ENCODE measurements at places on chromosomes 1 and 21.

DNA sequence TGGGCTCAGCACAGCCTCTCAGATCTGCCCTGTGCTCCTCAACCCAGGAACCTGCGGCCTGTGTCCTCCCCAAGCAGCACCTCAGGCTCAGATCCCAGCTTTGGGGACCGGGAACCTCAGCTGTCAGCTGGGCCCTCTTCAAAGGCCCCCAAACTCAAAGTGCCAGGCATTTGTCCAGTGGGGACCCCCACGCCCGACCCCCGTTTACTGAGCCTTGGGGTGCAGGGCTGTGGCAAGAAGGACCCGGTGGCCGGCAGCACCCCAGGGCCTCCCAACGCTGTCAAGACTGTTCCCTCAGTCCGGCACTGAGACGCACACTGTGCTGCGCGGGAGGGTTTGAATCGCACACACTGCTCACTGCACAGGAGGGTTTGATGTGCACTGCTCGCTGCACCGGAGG, 35.0 kb downstream of the MORN1 start:
- DNase-seq = no peak

DNA sequence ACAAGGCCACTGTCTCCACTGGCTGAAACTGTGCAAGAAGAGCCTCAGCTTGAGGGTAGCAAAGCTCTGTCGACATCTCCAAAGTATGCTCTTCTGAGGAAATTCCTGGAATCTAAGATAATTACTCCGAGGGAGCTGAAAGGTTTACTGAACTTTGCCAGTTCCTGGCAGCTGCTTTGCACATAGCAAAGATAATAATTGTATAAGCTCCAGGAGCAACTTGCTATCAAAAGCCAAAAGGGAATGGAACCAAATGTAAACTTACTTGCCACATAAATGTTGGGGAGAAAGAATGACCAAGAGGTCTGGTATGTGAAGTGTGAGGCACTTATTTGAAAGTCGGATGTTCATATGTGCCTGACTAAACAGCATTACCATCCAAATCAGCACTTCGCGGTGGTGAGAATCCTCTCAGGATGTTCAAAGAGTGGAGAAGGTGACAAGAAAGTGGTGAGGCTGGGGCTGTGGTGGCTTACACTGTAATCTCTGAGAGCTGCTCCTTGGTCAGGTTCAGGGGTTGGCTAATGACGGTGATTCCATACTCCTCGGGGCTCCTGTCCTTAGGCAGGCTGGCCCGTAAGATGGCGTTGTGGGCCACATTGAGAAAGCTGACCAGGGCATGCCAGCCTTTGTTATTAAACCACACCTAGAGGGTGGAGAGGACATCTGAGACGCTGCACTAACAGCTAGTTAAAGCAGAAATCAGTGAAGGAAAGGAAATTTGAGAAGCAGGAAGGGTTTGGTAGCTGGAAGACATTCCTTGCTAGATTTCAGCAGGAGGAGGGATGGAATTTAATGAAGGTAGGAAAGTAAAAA, 100.0 kb downstream of the ABCA4 start:
- DNase-seq = no peak

DNA sequence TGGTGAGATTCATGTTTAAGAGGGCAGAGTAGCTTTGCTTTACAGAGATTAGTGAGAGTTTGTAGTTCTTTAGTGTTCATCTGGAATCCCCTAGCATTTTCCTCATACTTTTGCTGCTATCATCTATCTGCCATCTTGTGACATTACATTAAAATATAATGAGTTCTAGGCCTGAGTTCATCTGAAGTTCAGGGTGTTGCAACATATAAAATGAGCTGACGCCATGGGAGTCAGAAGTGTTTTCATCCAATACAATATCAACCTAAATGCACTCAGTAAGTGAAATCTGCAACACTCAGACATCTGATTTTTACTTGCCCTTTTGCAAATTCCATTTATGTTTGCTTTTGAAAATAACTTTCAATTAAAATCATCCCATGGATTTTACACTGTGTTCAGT, 153.8 kb downstream of the NTNG1 start:
- no peak for DNase-seq

DNA sequence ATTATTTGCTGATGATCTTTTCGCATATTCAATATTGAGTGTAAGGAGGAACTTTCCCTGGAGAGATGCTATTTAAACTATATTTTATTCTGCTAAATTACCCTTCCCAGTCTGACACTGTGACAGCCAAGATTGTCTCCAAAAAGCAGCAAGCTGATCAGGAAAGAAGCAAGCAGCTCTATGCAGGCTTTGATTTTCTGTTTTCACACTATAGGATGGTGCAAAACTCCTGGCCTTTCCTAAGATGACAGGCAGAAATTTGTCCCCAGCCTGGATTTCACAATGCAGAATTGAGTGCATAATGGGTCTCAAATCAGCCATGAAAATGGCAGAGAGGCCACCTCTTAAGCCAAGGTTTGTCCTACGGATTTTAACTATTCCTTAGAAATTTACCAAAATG, 1.1 kb downstream of the SGIP1 start:
- no peak for DNase-seq

DNA sequence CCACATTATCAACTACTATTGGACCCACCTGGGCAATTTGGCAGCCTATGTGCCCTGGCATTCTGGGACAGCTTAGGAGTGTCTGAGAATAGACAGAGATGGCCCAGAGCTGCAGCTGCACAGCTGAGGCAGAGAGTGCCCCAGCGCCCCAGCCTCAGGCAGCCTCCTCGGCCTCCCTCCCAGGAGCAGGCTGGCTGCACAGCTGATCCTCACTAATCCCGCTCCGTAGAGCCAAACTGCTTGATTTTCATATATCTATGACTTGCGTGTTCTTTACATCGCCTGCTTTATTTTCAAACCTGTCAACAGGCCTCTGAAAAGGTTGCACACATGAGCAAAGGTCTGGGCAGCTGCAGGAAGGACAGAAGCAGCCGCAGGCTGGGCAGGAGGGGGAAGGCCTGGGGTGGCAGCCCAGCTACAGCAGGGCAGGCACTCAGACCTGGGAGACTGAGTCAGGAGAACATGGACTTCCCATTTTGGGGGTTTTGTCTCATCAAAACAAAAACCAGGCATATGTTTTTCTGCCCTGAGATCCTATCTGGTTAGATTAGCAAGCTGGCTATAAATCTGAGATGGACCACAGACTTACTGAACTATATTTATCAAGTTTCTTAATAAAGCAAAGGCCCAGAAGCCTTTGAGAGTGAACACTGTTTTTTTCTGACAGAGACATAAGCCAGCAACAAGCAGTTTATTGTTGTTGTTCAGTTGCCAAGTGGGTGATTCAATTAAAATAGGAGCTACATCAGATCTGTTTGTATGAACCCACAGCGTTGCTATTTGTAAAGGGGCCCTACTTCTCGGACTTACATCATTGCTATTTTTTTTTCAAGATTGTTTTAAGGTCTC, 301.8 kb upstream of the DUSP10 start:
- no peak for DNase-seq

DNA sequence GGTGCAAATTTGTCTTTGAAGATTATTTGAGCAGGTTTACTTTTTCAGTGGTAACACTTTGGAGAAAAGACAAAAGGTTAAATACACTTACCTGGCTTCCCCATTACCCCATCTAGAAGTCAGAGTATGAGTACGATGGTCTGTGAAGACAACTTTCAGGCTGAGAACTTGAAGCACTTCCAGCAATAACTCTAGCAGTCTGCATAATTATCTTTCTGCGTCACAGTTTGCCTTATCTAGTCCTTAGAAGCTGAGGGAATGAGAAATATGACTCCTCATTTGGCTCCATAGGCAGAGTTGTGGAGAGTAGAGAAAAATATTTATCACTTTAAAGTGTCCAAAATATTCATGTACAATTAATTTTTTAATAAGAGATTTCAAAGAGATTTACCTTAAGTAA, 323.4 kb upstream of the CAMK1G start:
- DNase-seq = no peak
